Stimulated activated CD8-positive, alpha-beta memory T cell treated with anti-CD3 and anti-CD28 coated beads, Interleukin-2, amount 100 ng/mL, for 48 hours (primary cell): ENCODE measurements at places on chromosomes 13 and 19.

- DNase-seq, result no peak
Measured at GRCh38 chr19:19192910-19193423, 909 bp downstream of the RFXANK start.

GRCh38 chr13:36346222-36347083 is at the start of gene SPART:
Gene SPART, minus strand, starts transcription at chr13:36346394. Its CDS starts 10,564 bp downstream, at chr13:36335830.
- peak; percentile 76 for DNase-seq

DNA sequence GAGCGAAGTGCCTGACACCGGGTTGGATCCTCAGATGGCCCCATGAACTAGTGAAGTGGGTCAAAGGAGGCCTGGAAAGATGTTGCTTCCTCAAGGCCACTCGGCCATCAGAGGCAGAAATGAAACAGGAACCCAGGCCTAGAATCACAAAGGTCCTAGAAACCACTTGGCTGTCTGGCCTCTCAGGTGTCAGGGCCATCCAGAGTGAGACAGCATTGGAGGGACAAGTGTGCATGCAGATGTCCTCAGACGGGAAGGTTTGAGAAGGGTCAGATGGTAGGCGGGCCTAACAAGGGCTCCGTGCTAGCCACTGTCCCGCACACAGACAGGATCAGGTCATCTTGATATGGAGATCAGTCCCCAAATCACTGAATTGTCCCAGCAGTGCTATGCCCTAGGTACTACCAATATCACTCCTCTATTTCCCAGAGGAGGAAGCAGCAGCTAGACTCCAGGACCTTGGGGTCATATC is 14.3 kb downstream of the CCDC97 start:
- no peak for DNase-seq

- no peak for DNase-seq
Measured at GRCh38 chr19:32289566-32290210, 55.7 kb upstream of the ZNF507 start.

GRCh38 chr19:2540646-2541454 is 64.9 kb downstream of the GADD45B start:
- DNase-seq, result no peak

- peak; percentile 41 for DNase-seq
Measured at GRCh38 chr19:51552996-51553725, 17.9 kb upstream of the ZNF175 start.

DNA sequence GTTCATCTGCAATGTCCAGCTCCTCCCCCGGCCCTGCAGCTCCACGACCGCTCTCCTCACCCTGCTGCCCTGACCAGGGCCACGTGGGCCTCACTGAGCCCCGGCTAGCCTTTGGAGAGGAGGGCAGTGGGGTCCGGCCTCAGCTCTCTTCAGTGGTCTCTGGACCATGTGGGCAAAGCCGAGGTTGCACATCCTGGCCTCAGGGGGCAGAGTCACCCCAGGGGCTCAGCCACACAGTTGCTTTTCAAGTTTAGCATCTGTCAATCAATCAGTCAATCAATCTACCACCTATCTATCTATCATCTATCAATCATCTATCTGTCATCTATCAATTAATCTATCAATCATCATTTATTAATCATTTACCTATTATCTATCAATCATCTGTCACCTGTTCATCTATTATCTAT is 3.0 kb upstream of the DIRAS1 start:
- no peak for DNase-seq

DNA sequence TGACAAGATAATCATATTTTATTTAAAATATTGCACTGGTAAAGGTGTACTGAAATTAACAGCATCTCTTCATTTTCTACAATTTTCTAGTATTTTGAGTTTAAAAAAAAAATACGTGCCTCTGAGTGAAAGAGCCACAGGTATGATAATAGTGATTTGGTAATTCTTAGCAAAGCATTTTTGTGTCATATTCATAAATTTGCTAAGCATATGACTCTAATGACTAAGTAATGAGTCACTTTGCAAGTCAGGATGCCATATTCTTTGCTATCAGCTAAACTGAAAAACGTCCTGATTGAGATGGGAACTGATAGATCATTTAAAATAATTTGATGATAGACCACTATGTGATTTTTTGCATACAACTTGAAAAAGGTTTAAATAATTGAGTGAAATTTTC is 136.1 kb upstream of the IRS2 start:
- no peak for DNase-seq

DNA sequence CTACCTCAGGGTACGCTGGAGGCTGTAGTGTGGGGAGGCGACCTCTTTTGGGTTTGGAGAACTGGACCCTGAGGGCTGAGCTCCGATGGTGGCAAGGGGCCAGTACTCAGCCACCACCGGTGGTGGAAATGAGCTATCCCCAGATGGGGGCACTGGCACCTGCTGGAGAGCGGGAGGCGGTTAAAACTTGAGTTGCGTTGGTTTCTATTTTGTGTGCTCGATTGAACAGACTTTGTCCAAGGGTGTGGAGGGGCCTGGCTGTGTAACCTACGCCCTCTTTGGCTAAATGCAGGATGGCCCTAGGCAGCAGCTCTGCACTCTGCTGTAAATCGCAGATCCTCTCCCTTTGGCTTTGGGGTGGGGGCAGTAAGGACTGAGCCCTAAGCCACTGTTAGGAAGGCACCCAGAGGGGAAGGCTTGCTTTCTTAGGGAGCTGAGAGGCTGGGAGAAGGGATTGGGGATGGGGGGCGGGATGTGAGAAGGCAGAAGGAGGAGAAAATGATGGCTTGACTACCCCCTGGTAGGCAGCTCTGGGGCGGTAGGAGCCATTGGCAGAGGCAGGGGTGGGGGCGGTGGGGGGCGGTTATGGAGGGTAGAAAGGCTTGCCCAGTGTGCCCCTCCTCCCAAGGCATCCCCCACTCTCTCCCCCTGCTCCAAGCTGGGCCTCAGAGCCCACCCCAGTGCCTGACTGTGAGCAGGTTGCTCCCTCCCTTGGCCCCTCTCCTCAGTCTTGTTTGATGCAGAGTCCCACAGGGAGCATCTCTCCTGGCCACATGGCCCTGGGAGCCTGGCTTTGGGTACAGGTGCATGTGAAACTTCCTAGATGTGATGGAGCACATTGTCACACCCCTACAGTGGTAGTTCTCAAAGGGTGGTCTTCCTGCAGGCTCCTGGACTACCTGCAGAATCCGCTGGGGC is 5.0 kb downstream of the VSTM2B start:
- no peak for DNase-seq

GRCh38 chr13:104043184-104043583 is 977.0 kb upstream of the SLC10A2 start:
- no peak for DNase-seq

DNA sequence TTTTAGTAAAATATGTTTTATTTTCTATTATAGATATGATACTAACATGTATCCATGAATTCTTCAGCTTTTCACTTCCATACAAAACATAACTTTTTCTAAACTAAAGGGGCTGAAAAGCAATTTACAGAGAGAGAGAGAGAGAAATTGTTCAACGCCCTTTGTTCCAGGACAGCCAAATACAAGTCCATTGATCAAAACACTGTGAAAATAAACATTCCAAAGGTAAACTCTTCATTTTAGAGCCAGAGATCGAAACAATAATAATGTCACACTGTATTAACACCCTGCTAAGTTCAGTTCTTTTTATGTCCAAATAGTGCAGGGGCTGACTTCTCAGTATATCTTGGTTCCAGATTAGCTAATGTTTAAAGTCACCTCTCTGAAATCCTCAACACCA is 516.2 kb upstream of the ATXN8OS start:
- no peak for DNase-seq
